ENCODE measurements at places on chromosomes 12 and 14.

DNA sequence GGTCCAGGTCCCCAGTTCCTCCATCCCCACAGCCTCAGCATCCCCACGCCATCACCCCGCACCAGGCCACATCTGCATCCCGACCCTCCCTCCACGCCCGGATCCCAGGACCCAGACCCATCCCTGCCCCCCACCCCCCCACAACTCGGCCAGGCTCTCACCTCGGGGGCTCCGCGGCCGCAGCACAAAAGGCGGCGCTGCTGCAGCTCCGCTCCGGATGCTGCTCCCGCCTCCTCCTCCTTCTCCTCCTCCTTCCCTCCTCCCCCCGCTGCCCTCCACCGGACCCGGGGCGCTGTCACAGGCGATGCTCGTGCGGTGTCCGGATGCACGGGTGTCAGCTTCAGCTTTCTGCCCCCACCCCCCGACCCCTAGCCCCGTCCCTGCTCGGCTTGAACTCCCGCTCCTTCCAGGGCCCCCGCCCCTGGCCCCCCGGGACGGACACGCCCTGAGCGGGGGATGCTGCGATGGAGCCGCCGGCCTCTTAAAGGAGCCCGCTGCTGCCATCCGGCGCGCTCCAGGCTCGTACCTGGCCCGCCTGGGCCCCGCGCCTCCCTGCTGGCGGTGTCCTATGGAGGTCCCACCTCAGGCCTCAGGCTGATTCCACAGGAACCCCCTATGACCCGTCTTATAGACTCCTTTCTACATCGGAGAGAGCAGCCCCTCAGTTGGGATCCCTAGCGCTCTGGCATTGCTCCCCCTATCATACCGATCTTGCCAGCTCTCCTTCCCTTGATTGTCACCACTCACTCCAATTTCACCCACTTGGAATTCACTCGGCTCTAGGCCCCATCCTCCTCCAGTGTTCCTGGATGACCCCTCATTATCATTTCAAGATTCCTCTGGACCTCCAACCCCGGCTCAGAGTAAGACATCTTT lies at the start of gene MAP3K12:
TSS of gene MAP3K12 (minus strand) at position 193 of the 876 bp plus-strand sequence. CDS start 12,067 bp downstream, outside the sequence.
- DNase-seq: peak; percentile 72

DNA sequence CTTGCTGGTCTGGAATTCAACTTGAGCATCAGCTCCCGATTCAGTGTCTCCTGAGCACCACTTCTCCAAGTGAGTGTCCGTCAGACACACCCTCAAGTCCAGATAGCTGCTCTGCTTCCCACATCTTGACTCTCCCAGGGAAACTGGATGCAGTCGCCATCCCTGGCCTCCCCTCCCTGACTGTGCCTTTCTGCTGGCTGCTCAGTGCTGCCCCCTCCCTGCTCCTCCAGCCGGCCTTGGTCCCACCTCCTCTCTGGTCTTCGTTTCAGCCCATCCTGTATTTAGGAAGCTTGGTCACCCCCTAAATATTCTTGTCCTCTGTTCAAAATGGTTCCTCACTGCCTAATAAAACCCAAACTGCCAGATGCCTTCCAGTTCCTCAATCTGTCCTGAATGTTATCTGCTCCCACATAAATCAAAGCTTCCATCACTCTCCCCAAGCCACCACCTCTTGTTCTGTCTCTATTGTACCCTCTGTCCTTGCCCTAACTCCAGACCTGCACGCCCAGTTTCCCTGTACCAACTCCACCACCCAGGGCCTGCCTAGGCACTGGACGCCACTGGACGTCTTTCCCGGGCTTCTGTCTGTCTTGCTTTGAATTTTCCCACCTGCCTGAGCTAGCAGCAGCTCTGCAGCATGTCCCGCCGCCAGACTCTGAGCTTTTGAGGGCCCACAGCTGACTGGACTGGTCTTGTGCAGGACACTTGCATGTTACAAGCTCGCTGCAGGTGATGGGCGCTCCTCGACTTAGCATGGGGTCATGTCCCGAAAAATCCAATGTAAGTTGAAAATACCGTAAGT lies 33.8 kb downstream of the CCDC92 start:
- DNase-seq: no peak

DNA sequence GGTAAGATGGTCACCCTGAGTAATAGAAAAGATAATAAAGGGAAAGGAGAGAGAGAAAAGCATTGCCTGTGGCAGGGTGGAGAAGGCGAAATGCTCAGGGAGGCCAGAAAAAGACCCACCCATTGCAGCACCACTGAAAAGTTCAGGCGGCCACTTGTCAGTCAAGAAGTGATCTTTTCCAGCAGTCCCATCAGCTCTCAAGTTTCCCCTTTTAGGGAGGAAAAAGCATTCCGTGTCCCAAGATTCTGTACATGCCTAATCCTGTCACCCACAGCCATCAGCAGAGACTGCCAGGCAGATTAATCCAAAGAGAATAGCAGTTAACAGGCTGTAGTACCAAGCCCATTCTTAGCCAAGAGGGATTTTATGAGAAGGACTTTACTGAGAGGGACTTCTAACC lies 11.9 kb downstream of the SLC38A1 start:
- no peak for DNase-seq

DNA sequence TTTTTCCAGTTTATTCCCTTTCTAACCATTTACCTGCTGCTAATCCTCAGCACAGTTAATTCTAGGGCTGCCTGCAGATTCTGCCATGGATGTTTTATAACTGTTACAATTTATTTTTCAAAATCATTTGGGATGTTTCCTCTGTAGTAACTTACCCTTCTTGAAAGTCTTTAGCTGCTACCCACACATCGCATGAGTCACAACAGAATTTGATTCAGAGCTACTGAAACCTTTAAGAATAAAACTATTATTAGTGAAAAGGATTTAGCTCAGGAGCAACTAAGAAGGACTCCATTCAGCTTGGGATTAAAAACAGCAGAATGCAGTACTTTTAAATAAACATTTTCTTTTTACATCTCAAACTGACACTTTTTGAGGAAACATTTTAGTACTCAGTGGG lies 41.7 kb upstream of the RGS6 start:
- DNase-seq: no peak

DNA sequence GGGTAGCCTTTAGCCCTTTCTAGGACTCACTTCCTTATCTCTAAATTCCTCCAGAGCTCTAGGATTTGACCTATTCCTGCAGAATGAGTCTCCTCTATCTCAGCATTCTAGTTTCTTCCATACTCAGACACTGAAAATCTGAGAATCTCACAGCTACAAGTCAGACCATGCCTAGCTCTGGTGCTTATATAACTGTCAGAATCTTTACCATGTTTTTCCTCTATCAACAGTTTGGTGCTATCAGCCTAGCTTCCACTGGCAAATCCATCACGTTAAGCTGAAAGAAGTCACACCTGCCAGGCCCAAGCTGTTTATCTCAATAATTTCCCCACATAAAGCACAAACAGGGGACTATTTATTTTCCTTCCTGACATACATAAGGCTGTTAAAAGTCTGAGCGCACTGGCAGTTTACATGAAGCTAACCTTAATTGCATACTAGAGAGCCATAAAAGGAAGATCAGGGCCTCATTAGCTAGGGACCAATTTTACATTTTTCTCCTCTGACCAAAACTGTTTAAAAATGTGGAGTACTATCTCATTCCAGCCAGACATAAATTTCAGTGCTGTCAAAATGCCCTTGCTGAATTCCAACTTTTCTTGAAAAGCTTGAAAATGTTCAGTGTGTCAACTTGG lies 270.5 kb downstream of the C12orf75 start:
- no peak for DNase-seq

GRCh38 chr12:51124504-51124903 lies 41.1 kb upstream of the CSRNP2 start:
- DNase-seq: no peak

DNA sequence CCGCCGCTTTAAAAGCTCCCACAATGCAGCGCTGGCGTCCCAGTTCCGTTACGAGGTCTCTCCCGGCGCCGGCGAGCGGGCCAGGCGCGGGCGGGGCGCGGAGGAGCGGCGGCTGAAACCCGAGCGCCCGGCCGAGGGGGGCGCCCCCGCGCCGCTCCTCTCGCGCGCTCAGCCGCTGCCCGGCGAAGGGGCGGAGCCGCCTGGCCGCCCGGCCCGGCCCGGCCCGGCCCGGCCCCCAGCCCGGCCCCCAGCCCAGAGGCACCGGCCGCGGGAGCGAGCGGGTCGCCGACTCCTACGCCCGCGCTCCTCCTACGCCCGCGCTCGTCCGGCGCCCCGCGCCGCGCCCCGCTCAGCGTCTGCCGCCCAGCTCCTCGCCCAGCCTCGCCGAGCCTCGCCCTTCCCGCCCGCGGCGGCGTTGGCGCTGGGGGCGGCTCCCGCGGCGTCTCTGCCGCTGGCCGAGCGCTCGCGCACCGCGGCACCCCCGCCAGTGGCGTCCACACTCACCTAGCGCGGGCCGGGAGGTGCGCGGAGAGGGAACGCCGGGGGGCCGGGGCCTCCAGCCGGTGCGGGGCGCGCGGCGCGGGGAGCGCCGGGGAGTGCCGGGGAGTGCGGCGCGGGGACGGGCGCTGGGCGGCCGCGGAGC lies at the start of gene RASSF8:
TSS of gene RASSF8 (plus strand) at position 255 of the 643 bp plus-strand sequence. CDS start 96,662 bp downstream, outside the sequence.
- DNase-seq: peak; percentile 55

GRCh38 chr14:84409435-84409834 lies 1120.5 kb upstream of the FLRT2 start:
- no peak for DNase-seq

DNA sequence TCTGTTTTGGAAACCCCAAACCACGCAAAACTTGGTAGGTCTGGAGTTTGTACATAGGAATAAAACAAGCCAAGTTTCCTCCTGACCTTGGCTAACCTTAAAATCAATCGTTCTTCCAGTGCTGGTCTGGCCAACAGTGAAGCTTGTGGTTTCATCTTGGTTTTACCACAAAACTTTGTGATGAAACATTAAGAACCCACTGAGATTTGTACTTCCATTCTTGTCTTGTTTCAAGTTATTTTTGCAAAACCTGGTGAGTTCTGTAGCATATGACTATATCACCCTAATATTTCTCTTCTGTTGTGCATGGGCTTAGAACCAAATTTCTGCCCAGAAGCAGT lies 26.4 kb downstream of the SIX1 start:
- no peak for DNase-seq

DNA sequence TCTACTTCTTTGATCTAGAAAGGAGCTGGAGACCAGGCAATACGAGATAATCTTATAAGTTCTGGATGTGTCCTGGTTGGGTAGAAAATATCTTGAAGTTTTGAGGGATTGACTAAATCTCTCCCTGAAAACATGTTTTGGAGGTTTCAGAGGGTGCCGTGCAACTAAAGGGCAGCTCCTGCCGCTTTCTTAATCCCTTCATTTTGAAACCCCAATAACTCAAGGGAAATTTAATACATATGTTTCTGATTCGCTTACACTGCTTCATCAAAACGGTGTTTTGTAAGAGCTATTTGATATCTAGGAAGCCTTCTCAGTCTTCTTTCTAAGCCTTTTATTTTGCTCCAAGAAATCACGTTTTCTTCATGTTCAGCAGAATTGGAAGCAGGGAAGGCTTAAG lies 129.0 kb downstream of the ASCL1 start:
- DNase-seq: no peak

DNA sequence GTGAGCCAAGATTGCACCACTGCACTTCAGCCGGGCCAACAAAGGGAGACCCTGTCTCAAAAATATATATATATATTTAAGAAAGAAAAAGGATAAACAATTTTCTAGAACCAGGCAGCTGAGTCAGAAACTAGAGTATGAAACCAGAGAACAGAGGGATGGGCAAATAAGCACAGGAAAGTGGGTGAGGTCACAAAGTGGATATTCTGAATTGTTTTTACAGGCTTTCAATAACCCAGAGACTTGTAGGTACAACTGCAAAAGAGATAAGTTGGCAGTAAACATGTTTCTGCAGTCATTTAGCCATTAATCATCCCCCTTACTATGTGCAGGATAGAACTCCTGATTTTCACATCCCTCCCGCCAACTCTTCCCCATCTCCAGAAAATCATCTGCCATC lies 94.2 kb downstream of the BTG1 start:
- DNase-seq: no peak

- no peak for DNase-seq
Observed at GRCh38 chr12:113464452-113464775, 7.3 kb downstream of the LHX5 start.

DNA sequence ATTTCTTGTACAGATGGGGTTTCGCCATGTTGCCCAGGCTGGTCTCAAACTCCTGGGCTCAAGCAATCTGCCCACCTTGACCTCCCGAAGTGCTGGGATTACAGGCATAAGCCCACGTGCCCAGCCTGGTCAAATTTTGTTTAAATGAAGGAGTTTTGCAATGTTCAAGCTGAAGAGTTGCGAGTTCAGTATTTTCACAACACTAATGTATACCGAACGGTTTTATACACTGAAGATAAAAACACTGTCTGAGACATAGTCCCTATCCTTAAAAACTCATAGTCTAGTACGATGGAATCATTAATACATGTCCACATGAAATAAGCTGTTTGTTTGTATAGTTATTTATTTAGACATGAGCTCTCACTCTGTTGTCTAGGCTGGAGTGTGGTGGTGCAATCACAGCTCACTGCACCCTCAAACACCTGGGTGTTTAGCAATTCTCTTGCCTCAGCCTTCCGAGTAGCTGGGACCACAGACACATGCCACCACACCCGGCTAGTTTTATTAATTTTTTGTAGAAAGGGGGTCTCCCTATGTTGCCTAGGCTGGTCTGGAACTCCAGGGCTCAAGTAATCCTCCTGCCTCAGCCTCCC lies 15.4 kb downstream of the TRAPPC6B start:
- DNase-seq: no peak

DNA sequence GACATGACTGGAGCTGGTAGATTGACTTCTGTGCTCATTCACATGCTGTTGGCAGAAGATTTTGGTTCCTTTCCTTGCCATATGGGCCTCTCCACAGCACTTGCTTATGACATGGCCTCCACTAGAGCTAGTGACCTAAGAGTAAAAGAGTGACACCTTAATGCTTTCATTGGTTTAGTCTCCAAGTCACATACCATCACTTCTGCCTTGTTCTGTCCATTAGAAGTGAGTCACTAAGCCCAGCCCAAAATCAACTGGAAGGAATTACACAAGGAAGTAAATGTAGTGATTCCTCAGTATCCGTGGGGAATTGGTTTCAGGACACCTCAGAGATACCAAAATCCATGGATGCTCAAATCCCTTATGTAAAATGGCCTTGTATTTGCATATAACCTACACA lies 81.3 kb downstream of the PPHLN1 start:
- no peak for DNase-seq

DNA sequence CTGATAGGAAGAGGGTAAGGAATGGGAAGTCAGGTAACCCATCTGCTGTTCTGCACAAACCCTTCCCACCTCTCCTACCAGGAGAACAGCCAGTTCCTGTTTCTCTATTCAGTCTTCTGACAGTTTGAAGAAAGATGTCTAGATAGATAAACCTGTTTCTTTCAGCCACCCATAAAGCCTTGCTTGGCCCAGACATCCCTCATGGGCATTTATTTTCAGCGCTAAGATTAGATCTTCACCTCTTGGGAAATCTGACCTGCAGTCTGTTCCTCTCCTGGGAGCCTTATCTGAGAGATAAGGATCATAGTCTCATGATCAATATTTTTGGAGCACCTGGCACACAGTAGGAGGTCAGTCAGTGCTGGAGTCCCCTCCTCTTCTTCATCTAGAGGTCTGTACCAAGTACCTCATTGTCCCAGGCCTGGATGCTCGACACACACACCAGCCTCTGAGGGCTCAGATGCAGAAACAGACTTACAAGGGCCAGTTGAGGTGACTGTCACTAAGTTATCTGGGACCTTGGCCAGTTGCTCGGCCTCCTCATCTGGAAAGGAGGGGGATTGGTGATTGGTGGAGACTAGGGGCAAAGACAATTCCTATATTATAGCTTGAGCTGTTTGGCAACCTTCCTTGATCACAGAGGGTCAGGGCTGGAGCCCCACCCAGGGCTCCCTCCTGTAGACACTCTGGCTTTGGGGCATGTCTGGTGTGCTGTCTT lies 18.2 kb downstream of the ACVRL1 start:
- no peak for DNase-seq

- peak; percentile 79 for DNase-seq
Observed at GRCh38 chr12:51980051-51980808, 26.5 kb upstream of the TAMALIN start.

- no peak for DNase-seq
Observed at GRCh38 chr12:47590771-47591360, 115.0 kb downstream of the RPAP3 start.
